ENCODE measurements at places on chromosomes 3 and 15.

DNA sequence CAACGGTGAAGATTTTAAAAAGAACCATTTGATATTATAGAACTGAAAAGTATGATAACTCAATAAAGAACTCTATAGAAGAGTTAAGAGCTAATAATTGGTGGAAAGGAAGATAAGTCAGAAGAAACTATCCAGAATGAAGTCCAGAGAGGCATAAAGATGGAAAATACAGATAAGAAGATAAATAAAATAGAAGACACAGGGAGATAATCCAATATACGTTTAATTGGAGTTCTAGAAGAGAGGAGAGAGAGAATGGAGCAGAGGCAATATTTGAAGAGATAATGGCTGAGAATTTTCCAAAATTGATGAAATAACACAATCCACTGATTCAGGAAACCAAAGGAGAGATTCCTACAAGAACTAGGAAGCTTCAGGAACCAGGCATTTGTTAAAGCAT, 49.8 kb upstream of the EPHB3 start:
- DNase-seq = no peak

DNA sequence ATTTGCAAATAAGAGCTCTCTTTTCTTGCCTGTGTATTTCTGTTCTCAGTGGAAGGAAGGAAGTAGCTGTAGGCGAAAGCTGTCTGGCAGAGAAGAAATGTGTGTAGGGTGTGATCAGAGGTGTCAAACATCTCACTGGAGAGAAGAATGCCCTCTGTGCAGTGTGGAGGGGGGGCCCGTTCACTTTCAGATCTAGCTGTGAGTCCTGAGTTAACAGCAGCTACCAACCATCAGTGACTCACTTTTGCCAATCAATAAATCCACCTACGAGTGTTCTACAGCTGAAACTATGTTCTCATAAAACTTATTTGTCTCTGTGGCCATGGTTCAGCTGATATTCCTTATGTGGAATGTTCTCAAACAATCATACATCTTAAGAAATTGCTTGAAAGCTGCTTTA, 103.7 kb downstream of the FRMD4B start:
- no peak for DNase-seq

- no peak for DNase-seq
These were observed 105.9 kb downstream of the TOP2B start for GRCh38 chr3:25558796-25559195.

GRCh38 chr15:82117296-82117695, 71.5 kb upstream of the MEX3B start:
- no peak for DNase-seq

DNA sequence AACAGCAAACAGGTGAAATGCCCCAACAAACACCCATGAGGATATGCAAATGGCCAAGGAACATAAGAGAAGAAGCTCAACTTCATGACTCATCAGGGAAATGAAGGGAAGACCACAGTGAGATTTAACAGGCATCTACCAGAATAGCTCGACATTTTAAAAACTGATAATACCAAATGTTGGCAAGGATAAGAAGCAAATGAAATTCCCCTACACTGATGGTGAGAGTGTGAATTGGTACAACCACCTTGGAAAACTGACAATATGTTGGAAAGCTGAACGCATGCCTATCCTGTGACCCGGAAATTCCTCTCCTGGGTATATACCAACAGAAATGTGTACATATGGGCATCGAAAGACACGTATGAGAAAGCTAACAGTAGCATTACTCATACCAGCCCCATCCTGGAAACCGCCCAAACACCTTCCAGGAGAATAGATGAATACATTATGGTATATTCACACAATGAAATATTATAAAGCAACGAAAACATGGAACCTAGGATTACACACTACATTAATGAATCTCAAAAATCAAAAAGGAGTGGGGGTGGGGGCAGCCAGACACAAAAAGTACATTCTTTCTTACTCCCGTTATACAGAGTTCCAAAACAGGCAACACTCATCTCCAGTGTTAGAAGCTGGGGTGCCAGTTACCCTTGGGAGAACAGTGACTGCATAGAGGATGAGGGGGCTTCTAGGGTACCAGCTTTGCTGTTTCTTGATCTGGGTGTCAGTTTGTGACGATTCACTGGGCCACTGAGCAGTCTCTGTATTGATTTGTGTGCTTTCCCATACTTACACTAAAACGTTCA, 16.9 kb downstream of the RFTN1 start:
- DNase-seq = no peak

- no peak for DNase-seq
These were observed 376.4 kb upstream of the GBE1 start for GRCh38 chr3:82137861-82138260.

DNA sequence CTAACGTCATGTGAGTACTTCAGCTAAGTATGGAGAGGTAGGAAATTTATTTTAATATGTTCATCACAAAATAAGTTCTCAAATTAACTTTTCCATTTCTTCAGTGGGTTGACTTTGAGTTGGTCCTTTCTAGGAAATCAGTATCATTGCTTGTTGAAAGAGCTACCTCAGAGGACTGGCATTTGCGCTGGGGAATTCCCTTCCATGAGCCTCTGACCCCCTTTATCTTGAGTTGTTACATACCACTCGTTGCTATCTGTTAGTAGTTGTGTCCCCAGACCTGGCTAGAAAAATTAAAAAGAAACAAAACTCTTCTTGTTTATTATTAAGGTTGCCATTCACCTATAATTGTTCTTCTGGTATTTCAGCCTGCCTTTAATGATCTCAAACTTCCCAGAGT, 96.8 kb upstream of the ROBO2 start:
- DNase-seq = no peak

- no peak for DNase-seq
These were observed 88.7 kb upstream of the TNIK start for GRCh38 chr3:171548917-171549316.

- peak; percentile 41 for DNase-seq
These were observed 28.4 kb downstream of the CPN2 start for GRCh38 chr3:194322678-194323211.

GRCh38 chr3:161270991-161271390, 49.9 kb downstream of the NMD3 start:
- DNase-seq = no peak

DNA sequence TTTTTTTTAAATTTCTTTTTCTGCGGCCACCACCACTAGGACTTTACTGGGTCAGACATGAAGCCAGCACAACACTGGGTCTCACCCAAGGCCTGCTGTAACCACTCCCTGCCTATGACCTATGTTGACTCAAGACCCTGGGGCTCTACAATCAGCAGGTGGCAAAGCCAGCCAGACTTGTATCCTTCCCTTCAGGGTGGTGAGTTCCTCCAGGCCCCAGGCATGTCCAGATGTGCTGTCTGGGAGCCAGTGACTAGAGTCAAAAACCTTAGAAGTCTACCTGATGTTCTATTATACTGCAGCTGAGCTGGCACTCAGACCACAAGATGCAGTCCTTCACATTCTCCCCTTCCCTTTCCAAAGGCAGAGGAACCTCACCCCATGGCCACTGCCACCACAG, 31.6 kb upstream of the CLDN18 start:
- no peak for DNase-seq

- DNase-seq = no peak
These were observed 39.5 kb upstream of the ZNF148 start for GRCh38 chr3:125414669-125415068.

GRCh38 chr15:62491642-62492041, 326.6 kb upstream of the C2CD4B start:
- peak; percentile 49 for DNase-seq

- no peak for DNase-seq
These were observed 29.8 kb downstream of the LARS2 start for GRCh38 chr3:45417930-45418847.

DNA sequence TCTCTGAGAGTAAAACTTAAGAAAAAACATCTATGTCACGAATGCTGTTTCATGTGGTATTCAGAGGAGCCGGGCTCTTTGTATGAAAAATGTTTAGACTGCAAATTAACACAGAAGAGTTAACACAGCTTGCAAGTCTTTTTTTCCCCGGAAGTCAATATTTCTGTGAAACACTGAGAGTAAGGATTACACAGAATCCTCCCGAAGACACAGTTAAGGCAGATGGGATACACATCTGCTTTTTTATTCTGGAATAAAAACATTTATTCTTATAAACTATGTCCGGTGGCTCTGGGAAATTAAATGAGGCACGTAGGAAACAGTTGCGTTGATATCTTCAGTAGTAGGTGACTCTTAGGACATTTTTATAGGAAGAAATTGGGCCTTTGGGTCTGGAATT, 180.6 kb downstream of the PTPRG start:
- DNase-seq = no peak

DNA sequence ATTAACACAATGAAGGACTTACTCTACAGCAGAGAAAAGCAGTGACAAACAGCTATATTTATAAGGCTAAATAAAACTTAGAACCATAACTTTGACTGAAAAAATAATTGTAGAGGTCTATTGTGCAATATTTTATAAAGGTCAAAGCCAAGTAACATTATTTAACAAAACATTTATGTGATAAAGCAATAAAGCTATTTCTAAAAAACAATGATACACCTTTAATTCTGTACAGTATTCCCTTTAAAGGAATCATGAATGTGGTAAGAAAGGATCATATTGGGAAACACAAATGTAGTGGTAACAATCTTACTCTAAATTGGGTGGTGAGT, 236.4 kb downstream of the ISL2 start:
- DNase-seq = no peak
